Activated CD4-positive, alpha-beta T cell treated with anti-CD3 and anti-CD28 coated beads, Interleukin-2, amount 50 U/mL, for 24 hours (primary cell): ENCODE measurements at places on chromosomes 7 and 10.

DNA sequence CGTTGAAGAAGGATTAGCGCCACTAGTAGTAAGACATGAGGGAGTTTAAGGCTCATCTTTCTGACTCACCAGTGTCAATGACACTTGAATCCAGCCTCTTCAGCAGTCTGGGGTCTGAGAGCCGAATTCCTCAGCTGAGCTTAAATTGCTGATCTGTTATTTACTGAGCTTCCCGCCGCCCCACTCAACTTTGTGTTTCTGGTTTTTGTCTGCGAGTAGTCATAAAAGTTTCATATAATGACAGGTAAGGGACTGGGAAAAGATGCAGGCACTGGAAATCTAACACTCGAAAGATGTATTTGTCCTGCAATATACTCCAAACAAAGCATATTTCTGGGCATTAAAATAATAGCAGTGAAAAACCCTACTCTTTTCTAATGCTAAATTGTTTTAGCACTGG is 51.2 kb upstream of the RELN start:
- no peak for DNase-seq

GRCh38 chr10:60394446-60394845 is 4.8 kb upstream of the ANK3 start:
- no peak for DNase-seq

DNA sequence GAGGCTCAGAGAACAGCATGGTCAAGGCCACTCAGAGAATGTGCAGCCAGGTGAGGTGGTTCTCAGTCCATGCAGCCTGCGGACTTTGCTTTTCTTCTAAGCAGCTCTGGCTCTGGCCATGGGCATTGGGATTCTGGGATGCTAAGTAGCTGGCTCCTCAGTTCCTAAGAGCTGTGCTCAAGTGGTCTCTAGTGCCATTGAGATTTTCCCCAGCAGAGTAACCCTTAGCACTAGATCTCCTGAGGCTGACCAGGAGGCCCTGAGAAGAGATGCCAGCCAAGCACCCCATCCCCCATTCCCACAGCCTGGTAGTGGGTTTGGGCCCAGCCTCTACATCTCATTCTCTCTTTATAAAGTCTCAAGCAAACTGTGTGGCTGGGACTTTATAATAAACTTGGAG is 77.1 kb downstream of the KCNMA1 start:
- DNase-seq = no peak

DNA sequence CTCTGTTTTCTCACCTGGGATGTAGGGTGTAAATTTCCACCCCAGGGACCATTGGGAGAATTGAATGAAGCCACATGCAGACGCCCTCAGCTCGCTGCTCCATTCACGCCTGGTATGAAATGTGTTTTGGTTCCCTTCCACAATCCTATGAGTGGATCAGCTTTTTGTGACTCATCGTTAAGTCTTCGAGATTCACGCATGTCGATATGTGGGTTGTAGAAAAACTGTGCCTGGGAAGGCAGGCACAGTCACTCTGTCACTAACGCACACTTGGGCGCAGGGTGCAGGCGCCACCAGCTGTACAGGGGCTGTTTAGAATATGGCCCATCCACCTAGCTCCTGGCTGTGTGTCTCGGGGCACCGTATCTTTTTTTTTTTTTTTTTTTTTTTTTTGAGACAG is 64.2 kb upstream of the SH2B2 start:
- no peak for DNase-seq

DNA sequence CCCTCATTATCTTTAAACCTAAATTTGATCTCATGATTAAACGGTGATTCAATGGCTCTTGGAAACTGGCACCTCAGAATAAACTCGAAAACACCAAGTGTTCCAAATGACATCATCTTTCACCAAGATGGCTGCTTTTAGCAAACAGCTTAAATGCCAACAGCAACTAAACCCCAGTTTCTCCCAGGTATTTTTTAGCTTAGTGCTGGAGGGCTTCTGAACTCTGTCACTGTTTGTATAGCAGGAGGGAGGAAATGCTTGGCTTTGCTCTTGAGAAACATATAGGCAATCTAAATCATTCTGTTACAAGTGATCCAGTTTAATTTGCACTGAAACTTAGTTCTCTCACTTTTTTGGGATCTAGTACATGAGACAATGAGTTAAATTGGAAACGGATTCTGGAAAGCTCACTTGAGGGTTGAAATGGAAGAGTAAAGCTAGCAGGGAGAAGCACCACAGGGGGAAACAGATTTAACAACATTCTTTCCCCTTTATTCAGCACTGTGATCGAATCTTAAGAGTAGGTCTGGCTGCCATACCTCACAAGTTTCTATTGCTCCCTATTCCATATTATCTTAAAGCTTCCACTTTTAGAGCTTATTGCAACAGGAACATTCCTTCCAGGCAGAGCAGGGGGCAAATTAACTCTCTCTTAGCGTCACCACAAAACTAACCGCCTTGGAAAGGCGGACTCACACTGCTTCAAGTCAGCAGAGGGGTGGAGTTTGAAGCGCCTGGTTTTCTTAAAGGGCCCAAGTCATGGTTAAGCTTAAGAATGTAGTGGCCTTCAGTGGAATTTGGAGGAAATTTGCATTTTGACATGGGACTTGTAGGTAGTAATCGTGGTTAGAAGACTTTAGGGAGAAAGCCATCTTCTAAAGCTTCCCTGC is 1.8 kb upstream of the CCDC6 start:
- DNase-seq = no peak

DNA sequence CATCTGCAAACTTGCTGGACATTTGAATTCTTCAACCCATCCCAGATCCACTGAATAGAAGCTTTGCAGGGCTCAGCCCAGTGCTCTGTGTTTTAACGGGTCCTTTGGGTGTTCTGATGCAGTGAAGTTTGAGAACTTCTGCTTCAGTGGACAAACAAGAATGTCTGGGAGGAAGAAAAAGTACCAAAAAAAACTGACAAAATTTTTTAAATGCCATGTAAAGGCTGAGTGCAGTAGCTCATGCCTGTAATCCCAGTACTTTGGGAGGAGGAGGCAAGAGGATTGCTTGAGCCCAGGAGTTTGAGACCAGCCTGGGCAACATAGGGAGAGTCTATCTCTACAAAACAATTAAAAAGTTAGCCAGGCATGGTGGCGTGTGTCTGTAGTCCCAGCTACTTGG is 51.8 kb upstream of the FRMD4A start:
- no peak for DNase-seq

DNA sequence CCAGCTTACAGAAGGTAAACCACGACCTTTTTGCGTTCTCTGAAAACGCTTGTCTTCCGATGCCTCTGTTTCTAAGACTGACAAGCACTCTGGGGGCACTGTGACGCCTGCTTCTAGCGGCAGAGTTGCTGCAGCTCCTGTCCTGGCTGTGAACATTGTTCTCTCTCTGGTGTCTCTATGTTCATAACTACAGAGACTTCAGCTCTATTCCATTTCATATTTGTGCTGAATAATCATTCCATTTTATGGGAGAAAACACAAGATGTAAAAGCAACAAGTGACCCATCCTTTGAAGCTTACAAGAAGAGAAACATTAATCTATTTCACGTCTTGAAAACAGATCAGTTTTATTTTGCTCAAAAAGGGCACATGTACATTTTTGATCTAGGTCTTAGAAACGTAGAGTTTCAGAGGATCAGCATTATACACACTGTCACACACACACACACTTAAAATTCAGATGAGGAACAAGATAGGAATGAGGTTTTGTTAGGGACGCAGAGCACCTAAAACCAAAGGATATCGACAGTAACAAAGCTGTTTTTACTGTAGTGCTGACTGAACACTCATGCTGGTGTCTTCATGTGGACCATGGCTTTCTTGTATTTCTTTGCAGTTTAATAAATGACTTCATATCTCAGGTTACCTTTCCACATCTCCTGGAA is 3.0 kb downstream of the IKZF1 start:
- DNase-seq = no peak

DNA sequence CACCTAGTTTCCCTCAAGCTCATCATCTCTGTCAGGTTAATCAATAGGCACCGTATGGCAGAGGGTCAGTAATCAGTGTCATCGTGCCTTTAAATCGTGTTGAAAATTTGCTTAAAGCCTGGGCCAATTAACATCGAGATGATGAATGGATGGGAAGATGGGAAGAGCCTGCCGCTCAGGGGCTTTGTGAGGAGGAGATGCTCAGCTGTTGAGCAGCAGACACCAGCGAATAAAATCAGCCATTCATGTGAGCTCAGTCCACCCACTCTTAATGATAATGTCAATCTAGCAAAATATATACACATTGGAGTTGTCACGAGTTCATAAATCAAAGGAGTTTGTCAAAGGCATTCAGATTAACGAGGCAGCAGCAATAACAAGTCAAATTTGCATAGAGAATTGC is 97.7 kb downstream of the BTRC start:
- no peak for DNase-seq

- no peak for DNase-seq
Measured at GRCh38 chr10:105783936-105784483, 1142.9 kb downstream of the SORCS3 start.

DNA sequence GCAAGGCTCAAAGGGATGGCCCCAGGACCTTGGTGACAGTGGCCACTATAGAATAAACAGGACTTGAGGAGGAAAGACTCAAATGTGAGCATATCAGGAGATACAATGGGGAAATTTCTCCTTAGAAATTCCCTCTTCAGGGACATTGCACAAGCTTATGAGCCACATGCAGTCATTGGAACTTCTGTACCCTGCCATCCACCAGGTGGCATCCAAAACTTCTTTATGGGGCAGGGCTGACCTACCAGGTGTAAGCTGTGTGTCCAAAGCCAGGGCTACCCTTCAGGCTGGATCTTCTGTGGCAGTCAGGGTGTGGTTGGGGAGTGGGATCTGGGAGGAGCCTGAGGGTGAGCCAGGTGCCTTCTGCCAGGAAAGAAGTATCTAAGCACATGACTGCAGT is 36.6 kb upstream of the LRRC18 start:
- DNase-seq = no peak

DNA sequence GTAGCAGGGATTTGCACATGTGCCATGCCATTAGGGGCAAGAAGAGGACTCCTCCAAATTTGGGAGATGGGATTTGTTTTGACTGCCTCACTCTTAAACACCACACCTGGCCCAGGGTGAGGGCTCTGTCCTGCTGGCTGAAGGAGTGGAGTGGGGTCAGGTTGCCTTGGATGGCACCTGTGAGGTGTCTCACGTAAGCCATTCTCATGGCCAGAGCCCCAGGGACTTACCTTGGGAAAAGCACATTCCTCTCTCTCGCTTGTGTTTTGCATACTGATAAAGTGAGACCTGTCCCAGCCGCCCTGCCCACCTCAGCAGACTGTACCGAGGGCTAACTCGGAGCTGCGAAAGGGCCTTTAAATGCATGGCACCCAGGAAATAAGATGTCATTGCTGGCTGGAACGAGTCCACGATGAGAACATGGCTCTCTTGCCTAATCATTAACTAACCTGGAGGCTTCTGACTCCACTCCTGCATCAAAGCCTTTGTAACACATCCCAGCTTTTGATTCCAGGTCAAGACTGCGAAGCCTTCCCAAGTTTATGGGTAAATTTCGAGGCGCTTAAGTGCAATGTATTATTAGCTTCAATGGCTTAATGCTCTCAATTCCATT is 184.0 kb upstream of the RNF32 start:
- no peak for DNase-seq
